Stimulated activated CD8-positive, alpha-beta memory T cell treated with anti-CD3 and anti-CD28 coated beads, Interleukin-15, amount 100 ng/mL, for 4 hours (primary cell): ENCODE measurements at places on chromosomes 1 and 21.

DNA sequence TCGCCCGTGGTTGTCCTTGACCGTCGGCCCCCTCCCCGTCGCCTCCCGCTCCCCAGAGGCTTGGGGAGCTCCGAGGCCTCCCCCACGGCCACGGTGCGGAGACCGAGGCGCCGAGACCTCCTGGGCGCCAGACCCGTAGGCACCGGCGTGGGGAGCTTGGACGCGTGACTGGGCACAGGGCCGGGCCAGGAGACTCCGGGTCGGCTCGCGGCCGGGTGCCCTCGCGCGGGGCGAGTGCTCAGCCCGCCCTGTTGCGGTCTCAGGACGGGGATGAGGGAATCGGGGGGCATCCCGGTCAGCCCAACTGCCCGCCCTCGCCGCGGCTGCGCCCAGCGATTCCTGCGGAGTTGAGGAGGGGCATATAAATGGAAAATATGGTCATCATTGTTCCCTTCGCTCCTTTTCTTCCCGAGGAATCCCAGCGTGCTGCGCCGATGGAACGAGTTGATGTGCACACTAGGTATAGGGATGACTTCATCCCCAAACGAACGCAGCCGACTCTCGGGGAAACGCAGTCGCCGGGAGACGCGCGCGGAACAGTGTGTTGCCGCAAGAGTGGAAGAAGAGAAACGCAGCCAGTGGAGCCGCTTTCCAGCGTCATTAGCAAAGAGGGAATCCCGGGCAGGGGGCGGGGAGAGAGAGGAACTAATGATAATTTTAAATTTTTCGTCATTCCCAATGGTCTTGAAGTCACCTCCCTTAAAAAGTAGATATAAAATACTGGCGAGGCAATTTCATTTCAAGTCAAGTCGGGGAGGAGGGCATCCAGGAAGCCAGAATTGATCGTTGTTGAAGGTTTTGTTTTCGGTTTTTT lies 747 bp upstream of the ENAH start:
- DNase-seq, result no peak

DNA sequence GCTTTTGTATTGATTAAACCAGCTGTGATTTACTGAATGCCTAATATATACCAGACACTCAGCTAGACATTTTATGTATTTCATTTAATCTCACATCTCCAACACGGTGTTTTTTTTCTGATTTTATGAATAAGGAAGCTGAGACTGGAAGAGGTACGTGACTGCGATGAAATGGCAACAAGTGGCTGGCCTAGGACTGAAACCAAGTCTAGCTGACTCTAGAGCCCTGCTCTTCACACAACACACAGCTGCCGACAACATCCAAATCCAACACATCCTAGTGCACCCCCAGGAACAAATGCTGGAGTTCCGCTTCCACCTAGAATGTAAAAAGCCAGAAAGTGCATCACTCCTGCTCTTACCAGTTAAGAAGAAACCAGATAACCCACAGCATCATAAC lies 10.7 kb upstream of the TOMM20 start:
- no peak for DNase-seq

GRCh38 chr1:168223681-168224540 lies 1.9 kb upstream of the SFT2D2 start:
- DNase-seq, result no peak

DNA sequence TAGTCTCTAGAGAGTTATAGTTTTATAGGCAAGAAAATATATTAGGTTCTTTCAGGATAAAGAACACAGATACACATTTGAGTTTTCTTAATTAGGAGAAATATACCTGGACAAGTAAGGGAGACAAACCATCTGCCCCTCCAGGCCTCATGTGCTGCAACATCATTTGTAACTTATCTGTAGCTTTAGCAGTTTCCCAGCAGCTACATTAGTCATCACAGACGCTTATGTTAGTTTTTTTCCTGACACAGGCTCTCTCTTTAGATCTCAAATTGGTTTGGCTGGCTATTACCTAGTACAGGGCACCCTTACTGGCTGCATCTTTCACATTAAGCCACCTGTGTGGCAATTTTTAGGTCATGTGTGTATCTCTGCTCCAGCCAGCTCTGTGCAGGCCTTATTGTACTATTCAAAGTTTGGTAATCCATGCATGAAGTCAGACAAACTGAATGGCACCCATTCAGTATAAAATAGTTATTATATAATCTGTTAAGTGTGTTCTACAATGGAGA lies 25.9 kb downstream of the GNPAT start:
- DNase-seq, result no peak

DNA sequence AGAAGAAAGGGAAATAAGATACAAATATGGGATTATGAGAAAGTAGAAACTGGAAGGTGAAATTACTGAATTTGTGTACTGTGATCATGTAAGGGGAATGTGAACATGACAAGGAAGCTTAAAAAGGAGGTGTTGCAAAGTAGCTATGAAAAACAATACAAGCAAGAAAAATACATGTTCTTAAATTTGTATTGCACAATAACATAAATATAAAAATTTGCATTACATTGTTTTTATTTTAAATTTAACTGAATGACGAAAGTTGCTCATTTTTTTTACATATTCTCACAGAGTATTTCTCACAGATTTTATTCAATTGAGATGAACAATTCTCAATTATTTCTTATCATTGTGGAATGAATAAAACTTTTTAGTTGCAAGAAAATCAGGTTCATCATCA lies 874.8 kb downstream of the AMY1C start:
- DNase-seq, result no peak

- no peak for DNase-seq
Measured at GRCh38 chr21:29639366-29640079, 300.3 kb downstream of the GRIK1 start.

DNA sequence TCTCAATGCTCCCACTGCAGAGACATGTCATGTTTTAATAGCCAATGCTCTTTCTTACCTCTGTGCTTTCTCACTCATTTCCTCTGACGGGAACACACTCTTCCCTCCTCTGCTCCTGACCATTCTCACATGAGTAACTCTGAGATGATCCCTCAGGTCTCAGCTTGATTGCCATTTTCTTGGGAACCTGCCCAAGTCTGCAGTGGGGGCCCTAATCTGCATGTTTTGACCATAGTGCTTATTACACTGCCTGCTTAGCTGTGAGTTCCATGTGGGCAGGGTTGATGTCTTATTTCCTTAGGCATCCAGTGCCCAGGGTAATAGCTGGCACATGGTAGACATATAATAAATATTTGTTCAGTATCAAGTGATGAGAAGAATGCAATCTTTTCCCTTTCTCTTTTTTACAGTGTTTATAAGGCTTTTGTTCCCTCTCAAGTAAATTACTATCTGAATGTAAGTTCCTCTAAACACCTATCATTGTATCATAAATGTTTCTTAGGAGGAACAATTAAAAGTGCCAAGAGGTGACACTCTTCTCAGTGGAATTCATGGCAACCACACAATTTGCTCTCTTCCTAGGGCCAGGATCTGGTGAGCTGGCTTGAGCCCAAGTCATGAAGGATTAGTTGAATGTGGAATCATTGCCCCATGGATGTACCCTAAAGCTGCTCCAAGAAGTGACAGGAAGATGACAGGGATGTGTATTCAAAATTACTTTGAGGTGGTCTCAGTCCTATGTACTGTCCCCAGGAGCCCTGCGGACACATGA lies 485.4 kb upstream of the USP24 start:
- DNase-seq, result no peak

DNA sequence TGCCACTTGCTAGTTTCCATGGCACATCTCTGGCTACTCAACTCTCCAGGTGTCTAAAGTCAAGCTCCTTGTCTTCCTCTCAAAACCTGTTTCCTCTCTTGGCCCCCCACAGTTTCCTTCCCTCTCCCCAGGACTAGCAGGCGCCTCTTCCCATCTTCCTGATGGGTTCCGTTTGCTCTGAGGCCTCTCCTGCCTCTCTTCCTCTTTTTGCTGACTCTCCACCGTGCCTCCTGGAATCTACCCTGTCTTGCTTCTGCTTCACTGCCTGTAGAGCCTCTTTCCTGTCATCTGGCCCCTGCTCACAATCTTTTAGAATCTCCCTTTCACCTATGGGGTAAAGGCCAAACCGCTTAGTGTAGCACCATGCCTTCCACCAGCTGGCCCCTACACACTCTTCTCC lies 21.8 kb upstream of the LHX4 start:
- DNase-seq, result no peak

DNA sequence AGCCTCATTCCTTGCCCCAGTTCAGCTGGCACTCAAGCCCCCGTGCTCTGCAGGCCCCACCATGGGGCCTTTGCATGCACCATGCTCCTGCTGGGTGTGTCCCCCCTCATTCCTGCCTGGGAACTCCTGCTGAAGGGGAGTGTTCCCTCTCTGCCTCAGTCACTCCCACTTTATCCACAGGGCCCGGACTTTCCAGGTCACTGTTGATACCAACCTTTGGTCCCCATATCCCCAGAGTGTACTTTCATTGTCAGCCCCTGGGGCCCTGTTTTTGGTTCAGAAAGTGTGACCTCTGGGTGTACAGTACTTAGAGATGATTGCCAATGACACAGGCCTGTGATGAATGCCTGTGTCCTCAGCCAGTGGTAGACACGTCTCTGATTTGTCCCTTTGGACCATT lies 2.9 kb downstream of the TTC22 start:
- DNase-seq, result no peak

DNA sequence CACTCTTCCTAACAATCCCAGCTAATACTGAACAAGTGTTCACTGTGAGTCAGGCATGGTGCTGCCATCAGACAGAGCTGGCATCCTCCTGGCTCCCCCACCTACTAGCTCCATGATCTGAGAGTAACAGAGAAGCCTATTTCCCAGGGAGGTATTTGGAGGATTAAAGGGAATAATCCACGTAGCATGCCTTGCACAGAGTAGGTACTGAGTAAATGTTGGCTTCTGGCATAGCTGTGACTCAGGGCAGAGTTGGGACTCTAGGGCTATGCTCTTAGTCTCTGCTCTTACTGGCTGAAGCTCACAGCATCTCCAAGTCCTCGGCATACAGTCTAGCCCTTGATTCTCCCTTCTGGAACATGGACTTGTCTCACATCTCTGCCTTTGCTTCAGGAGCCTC lies 8.2 kb downstream of the ARHGEF19 start:
- no peak for DNase-seq

GRCh38 chr1:202416641-202417040 lies 68.1 kb downstream of the PPP1R12B start:
- DNase-seq, result no peak

GRCh38 chr1:232271991-232272589 lies 357.8 kb downstream of the SIPA1L2 start:
- DNase-seq, result no peak

DNA sequence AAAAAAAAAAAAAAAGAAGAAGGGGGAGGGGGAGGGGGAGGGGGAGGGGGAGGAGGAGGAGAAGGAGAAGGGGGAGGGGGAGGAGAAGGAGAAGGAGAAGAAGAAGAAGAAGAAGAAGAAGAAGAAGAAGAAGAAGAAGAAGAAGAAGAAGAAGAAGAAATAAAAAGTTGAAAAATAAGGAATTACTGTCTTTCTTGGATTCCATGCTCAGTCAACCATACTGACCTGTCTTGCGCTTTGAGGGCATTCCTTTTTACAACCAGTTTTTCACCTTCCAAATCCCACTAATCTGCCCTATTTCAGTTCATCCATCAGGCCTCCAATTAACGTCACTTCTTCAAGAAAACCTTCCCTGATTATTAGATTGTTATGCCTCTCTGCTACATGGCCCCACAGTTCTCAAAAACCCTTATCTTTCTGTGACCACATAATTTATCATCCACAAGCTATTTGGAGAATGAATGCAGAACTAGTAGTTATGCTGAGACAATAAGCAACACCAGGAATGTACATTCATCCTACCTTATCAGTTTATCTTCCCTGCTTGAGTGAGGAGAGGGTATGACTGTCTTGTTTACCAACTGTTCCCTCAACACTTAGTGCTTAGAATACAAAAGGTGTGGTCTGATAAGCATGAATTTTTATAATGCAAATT lies 57.5 kb upstream of the GUCA2A start:
- no peak for DNase-seq

GRCh38 chr1:240362826-240363225 lies 249.1 kb downstream of the GREM2 start:
- DNase-seq, result no peak

- no peak for DNase-seq
Measured at GRCh38 chr1:210726621-210727020, 397.9 kb downstream of the HHAT start.

DNA sequence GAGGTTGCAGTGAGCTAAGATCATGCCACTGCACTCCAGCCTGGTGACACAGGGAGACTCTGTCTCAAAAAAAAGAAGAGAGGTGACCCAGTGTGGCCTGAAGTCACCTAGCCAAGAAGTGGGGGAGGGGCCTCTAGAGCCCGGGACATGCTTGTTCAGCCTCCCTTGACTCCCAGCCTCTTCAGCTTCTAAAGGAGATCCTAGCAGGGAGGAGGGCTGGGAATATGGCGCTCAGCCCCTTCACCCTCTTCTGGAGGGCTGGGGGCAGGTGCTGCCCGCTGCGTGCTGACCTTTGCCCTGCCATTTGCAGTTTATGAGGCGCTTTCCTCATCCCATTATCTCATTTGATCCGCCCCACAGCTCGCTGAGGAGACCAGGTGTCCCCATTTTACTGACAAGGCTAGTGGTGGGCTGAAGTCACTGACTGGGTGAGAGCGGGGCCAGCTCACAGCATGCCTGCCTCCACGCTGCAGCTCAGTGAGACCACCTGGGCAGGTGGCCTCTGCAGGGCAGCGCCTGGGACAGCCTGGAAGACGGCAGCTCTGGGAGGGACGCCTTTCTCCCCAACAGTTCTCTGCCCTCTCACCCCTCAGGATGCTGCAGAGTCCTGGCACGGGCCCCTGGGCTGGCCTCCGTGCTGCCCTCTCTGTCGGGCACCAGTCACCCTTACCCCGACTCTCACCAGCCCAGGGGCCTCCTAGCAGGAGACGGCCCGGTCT lies 7.5 kb downstream of the ELF3 start:
- DNase-seq, result no peak

- DNase-seq, result no peak
Measured at GRCh38 chr21:34726627-34727337, 58.0 kb downstream of the CLIC6 start.

DNA sequence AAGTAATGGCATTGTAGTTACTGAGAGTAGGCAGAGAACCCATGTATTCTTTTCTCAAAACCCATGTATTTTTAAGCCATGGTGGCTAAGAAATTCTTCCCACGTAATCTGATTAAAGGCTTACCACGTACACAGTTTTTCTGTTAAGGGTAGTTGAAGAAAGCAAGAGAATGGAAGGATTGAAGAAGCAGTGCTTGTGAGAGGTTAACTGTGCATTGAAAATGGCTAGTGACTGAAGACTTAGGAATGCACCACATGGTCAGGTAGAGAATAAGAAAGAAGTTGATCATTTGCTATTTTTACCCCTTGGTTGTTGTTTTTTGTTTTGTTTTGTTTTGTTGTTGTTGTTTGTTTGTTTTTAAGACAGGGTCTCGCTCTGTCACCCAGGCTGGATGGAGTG lies 178.9 kb upstream of the SNX7 start:
- DNase-seq, result no peak

- DNase-seq, result no peak
Measured at GRCh38 chr21:33587792-33588484, 546 bp downstream of the DONSON start.

GRCh38 chr1:50610563-50610962 lies 187.3 kb upstream of the DMRTA2 start:
- no peak for DNase-seq

DNA sequence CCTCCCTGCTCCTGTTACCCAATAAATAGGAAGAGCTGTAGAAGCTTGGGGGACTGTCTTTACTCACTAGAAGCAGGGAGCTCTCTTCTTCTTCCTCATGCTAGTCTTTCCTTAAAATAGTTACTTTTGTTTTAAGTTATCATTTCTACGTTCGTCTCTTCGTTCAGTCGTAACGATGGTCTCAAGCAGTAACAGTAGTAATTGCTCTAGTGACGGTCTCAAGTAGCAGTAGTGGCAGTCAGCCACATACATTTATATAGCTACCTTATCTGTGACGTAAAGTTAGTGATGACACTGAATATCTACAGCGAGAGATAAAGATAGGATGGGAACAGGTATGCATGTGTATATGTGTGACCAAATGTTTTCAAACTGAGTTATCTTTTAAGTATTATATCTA lies 15.4 kb upstream of the ERO1B start:
- no peak for DNase-seq
